HTR-8/SVneo (cell line): ENCODE measurements at places on chromosomes 3 and 15.

- no peak for DNase-seq
Measured at GRCh38 chr3:43086460-43087165, 19.3 kb downstream of the POMGNT2 start.

GRCh38 chr3:155548195-155548594, 196.7 kb downstream of the PLCH1 start:
- no peak for DNase-seq

GRCh38 chr3:115961380-115961779, 338.1 kb downstream of the GAP43 start:
- no peak for DNase-seq

DNA sequence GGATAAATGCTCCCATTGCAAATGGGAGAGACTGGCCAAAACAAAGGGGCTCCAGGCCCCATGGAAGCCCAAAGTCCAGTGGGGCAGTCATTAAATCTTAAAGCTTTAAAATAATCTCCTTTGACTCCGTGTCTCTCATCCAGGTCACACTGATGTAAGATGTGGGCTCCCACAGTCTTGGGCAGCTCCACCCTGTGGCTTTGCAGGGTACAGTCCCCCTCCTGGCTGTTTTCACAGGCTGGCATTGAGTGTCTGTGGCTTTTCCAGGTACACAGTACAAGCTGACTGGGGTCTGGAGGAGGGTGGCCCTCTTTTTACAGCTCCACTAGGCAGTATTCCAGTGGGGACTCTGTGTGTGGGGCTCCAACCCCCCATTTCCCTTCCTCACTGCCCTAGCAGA, 45.9 kb downstream of the NIPA2 start:
- no peak for DNase-seq

- no peak for DNase-seq
Measured at GRCh38 chr15:50500352-50500751, 46.1 kb downstream of the USP50 start.

- DNase-seq, result no peak
Measured at GRCh38 chr3:16337856-16338540, 73.0 kb downstream of the OXNAD1 start.
